ENCODE measurements at places on chromosomes 3 and 15.

GRCh38 chr3:107238787-107239186 is 138.5 kb upstream of the CCDC54 start:
- no peak for DNase-seq

DNA sequence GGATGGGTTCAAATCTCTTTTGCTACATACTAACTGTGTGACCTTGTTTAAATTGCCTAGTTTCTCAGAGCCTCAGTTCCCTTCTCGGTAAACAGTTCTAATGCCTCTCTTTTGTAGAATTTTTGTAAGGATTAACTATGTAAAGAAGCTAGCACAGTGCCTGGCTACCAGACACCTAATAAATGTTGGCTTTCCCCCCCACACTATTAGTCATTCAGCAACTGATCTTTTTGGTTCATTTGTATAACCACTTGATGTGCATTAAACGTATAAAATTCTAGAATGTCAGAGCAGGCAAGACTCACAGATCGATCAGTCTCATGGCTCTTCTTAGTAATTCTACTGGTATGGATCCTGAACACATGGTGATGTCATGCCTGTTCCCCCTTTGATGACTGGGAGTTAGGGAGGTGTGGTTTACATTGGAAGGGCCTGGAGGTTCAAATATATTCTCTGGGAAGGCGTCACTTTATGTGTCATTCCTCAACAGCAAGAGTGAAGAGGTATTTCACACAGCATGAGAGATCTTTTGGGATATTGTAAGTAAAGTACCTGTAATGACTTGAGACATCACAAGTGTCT is 6.5 kb downstream of the TAGLN3 start:
- DNase-seq: no peak

DNA sequence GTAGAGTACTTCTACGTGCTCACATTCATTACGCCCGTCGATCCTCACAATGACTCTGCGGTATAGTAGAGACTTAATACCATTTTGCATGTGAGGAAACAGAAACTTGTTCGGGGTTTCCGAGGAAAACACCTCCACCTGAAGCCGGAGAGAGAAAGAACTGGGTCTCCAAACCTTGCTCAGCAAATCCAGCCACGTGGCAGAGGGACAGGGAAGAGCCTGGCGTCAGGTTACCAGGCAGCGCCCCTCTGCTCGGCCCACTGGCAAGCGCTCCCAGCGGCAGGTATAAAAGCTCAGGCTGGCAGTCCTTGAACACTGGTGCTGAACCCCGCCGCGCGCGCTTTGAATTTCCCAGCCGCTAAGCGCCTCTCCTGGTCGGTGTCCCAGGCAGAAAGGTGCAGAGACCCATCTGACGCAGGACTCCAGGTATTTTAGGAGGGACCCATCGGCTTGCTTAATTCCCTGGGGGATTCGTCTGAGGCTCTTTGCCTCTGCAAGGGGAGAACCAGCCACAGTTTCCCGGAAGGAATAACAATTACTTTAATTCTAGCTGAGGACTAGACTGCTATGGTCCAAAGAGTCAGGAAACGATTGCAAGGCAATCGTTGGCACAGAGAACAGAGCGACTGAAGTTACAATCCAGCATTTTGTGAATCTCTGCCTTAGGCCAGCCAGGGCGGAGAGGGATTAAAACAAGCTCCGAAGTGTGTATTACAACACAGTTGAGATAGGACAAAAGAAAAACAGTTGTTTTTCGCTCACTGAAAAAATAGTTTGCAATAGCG is at the start of gene C2CD4A:
C2CD4A (plus strand) TSS at position 315 of the 785 bp plus-strand sequence. CDS start 637 bp downstream, outside the sequence.
- peak; percentile 13 for DNase-seq

- DNase-seq: no peak
Measured at GRCh38 chr15:92636908-92637481, 18.6 kb downstream of the FAM174B start.

GRCh38 chr15:34656005-34656796 is 72.8 kb upstream of the GOLGA8B start:
- no peak for DNase-seq

- DNase-seq: no peak
Measured at GRCh38 chr15:82858932-82859331, 49.5 kb downstream of the WHAMM start.

DNA sequence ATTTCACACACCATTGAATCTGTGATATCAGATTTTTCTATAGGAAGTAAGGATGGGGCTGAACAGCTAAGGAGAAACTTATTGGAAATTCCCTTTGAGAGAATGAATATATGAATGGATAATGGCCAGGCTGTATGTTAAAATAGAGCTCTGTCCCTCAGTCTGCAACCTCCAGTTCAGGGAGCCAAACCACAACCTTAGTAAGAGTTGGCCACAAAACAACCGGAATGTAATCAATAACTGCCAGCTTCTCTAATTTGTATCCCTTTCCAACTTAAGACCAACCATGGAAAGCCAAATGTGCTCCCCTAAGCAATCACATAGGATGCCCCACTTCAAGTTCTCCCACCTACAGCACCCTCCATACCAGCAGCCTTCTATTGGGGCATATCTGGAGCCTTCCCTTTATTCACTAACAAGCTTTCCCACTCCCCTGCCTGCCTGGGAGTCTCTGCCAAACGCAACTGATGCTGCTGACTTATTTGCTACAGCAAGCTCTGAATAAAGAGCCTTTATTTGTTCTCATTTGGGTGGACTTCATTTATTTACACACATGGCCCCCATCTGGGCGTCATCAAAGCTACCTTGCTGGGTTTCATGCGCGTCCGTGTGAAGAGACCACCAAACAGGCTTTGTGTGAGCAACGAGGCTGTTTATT is 75.4 kb upstream of the LARS2 start:
- DNase-seq: no peak

- no peak for DNase-seq
Measured at GRCh38 chr3:138394686-138395085, 39.7 kb upstream of the ESYT3 start.

DNA sequence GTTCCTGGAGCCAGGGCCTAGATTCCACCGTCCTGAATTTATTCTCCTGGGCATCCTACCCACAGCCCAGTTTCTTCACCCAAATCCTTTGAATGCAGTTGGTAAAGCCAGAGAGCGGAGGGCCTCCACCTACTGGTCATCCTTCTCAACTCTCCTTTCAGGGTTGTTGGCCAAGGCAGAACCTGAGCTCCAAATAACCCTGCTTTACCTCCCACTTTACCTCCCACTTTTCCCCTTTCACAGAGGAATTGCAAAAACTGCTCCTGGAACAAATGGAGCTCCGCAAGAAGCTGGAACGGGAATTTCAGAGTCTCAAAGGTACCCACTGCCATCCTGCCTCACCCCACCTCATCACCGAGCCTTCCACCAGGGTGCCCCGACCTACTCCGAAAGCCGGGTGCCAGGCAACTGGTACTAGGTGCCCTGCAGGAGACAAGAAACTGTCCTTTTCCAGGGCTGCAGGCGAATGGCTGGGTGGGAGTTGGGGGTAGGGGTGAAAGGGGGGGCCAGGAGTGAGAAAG is 6.8 kb downstream of the SKOR1 start:
- no peak for DNase-seq

Data from stimulated activated CD8-positive, alpha-beta memory T cell treated with anti-CD3 and anti-CD28 coated beads, Interleukin-15, amount 100 ng/mL, for 24 hours (primary cell).